ENCODE measurements at places on chromosomes 3 and 15.

GRCh38 chr3:39150803-39151631 is 2.4 kb downstream of the CSRNP1 start:
- DNase-seq, result no peak

DNA sequence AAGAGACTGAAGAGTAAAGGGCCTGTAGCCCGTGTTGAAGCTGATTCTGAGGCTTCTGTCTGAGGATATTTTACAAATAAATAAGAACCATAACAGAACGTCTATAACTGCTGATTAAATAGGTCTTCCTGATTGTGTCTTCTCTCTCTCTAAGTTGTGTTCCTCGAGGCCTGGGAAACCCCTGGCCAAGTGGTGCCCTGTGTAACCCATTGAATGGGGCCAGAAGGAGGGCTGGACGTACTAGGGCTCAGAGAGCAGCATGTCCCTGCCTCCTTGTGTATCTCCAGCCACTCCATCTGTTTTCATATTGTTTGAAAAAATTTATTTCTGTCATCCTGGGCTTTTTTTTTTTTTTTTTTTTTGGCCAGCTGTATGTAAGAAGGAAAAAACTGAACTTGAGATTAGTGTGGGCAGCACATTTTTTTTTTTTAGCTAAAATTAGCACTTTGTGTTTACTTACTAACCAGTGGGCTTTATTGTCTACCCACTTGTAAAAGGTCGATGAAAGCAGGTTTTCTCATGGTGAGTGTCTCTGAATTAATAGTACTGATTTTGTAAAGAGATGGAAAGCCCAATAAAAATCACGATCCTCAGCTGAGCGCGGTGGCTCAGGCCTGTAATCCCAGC is 10.7 kb downstream of the DHX30 start:
- no peak for DNase-seq

DNA sequence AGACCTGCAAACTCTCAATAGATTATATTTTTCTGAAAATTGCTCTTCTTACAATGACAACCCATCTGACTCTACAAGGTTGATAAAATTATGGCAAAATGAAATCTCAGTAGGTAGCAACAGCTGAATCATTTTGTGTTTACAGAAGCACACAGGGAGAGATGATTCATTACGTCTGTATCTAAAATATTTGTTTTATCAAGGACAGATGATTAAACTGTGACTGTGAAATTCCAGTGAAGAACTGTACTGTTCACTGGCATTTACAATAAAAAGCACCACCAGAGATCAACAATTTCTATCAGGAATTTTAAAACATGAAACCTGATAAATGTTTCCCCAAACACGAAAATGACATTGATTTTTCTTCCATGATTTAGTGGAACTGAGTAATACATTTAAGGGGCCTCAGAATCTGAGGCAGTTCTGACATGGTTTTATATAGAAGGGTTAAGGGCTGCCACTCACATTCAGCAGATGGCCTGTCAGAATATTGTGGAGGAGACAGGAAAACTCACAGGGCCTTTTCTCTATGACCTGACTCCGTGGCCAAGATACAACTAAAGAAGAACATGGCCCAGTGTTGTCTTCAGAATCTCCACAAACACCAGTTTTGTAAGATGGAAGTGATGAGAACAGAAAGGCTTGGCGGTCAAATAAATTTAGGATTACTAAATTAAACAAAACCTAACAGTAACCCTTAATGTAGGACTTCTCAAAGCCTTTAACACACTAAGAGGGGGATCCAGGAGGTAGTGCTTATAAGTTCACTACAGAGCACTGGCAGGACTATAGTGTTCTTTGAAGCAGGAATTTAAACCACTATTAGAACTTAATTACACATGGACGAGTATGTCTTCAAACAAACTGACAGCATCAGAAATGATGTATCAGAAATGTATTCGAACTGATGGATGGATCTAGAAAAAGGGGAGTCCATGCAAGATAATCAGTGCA is 25.9 kb downstream of the RAD18 start:
- DNase-seq, result no peak

- no peak for DNase-seq
Measured at GRCh38 chr15:98484914-98485313, 163.4 kb upstream of the IGF1R start.

DNA sequence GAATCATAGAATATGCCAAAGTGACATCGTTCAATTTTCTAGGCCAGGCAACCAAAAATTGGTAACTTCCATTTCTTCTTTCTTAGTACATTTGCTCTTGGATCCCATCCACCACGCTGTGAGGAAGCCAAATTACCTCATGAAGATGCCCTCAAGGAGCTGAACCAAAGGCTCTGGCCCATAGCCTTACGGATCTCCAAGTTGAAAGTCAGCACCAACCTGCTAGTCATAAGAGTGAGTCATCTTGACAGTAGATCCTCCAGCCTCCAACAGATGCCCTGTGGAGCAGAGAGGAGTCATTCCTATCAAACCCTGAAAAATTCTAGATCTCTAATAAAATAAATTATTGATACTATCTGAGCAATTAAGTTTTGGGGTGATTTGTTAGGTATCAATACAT is 322.5 kb upstream of the COL8A1 start:
- DNase-seq, result no peak

DNA sequence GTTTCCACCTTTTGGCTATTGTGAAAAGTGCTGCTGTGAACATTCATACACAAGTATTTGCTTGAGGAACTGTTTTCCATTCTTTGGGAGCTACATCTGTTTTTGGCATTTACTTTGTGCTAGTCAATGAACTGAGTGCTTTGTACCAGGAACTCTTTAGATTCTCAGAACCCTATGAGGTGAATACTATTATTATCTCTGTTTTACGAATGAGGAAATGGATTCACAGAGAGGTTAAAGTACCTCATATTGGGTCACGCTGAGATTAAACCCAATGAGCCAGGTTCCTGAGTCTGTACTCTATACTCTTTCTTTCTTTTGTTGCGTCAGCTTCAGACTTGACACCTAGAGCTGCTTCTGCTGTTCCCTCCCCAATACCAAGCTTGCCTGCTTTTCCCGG is 358.1 kb downstream of the CNTN4 start:
- no peak for DNase-seq

GRCh38 chr15:80121546-80121945 is 31.3 kb upstream of the FAH start:
- no peak for DNase-seq

- no peak for DNase-seq
Measured at GRCh38 chr3:197736010-197736490, 654 bp downstream of the RUBCN start.

DNA sequence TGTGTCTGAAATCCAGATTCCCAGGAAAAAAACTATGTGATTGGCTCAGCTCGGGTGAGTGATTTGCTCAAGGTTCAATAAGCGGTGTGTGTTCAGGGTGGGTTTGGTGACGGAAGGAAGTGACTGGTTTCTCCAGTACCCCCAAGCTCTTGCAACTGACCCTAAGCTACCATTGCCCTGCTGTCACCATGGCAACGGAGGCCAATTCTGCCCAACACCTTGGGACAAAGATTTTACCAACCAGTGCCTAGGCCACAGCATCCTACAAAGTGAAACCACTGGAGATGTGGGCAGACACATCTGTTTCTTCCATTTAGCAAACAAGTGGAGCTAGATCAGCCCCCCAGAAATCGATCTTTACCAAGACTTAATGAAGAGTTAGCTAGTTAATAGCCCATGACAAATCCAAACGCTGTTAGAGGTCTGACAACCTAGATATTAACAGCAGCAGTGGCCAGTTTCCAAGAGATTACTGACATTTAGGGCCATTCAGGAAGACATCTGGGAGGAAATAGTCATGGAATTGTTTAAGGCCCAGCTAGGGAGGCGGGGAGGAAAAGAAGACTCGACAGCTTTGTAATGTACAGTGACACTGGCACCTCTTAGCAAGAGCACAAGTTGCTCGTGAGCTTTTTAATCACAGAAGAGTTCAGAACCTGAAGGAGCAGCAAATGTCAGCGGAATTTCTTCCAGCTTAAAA is 195.9 kb downstream of the SLCO3A1 start:
- no peak for DNase-seq

- no peak for DNase-seq
Measured at GRCh38 chr3:58214484-58215316, 3.9 kb upstream of the DNASE1L3 start.

DNA sequence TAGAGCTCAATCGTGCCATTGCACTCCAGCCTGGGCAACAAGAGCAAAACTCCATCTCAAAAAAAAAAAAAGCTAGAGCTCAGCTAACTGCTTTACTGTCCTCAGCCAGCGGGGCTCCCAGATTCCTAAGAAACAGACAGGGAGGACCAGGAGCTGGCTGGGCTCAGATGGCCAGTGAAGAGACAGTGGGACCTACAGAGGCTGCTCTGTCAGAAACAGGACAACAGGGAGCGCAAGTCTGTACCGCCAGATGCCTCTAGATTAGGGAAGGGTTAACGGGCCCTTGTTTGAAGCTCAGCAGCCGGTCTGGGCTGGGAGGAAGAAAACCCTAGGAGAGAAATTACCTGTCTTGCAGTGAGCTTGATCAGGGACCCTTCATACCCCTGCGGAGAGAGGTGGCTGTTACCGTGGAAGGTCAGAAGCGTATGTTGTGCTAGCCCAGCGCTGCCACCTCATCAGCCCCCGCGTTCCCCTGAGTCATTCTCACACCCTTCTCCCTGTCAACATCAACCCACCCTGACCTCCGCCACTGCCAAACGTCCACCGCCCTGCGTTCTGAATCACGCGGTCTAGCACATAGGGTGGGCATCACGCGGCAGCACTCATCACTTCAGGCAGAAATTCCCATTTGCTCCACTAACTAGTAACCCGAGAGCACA is 25.3 kb downstream of the RBPMS2 start:
- DNase-seq, result no peak

DNA sequence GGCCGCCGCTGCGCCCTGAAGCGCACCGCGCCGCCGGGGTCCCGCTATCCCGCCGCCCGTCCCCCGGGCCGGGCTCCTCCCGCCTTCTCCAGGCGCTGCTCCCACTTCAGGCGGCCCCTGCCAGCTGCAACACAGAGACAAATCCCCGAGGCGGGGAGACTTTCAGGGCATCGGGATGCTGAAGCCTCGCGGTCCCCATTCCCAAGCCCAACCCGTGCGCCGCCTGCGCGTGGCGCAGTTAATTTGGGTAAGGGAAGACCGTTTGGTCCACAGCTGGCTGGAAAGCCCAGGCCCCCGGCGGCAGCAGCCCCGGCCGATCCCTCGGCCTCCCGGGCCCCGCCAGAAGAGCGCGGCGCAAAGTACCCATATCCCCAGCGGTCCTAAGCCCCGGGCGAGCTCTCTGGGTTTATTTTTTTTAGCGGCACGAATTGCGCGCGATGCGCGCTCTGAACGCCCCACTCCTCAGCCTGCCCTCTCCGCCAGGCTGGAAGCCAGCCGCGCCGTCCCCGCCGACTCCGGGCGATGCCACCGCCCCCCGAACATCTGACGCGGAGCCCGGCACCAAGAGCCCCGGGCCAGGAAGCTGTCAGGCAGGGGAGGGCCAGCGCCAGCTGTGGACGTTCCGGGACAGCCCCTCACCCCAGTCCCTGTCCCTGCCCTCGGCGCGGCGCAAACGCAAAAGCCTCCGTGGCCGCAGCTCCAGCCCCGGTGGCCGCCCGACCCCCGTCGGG is 517 bp downstream of the FBN1 start:
- no peak for DNase-seq

DNA sequence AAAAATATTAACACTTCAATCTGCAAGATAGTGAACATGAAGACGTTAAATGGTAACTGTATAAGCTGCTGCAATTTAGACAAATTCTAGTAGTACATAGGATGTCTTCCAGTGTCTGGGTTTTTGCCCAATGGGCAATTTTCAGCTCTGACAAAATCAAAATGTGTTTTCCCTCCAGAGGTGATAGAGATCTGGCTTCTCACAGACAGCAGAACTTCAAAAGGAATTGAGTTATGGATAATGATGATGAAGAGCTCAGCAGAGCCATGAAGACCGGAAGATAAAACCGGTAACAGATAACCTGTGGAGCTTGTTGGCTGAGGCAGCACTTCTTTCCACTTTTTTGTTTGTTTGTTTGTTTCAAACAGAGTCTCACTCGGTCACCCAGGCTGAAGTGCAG is 89.4 kb upstream of the NTRK3 start:
- no peak for DNase-seq

- no peak for DNase-seq
Measured at GRCh38 chr3:125002414-125003368, 53.1 kb downstream of the HEG1 start.

DNA sequence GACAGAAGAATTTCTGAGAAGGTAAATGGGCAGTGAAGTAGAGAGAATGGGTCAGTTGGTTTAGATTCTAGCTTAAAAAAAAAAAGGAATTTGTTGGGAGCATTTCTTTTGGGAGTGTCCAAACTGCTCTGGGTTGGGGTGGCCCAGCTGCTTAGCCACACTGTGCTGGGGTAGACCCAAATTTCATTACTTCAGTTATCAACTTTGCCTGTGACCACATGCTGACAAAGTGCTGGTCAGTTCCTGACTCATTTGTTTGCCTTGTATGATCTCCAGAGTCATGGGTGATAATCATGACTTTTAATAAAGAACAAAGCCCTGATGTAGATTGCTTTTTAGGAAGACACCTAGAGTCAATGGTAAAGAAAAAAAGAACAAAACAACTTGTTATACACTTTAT is 121.5 kb upstream of the FGF7 start:
- DNase-seq, result no peak

DNA sequence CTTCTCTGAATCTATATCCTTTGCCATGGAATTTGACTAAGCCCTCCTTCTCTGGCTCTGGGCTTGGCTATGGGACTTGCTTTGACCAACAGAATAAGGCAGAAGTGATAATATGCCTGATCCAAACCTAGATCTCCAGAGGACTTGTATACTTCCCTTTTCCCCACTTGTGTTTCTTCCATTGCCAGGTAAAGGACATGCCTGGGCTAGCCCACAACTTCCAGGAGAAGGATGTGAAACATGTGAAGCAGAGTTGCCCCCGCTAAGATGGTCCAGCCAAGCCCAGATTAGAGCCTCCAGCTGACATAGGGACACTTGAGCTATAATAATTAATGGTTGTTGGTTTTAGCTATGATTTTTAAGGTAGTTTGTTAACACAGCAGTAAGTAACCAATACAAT is 55.1 kb downstream of the FOXB1 start:
- DNase-seq, result no peak

- DNase-seq, result no peak
Measured at GRCh38 chr3:11053926-11054503, 61.5 kb downstream of the SLC6A1 start.

All from SHP77 treated with DMSO at 0.1 percent for 48 hours (cell line).